Transverse colon (tissue), 4 donors: ENCODE measurements at places on chromosomes 11 and 22.

DNA sequence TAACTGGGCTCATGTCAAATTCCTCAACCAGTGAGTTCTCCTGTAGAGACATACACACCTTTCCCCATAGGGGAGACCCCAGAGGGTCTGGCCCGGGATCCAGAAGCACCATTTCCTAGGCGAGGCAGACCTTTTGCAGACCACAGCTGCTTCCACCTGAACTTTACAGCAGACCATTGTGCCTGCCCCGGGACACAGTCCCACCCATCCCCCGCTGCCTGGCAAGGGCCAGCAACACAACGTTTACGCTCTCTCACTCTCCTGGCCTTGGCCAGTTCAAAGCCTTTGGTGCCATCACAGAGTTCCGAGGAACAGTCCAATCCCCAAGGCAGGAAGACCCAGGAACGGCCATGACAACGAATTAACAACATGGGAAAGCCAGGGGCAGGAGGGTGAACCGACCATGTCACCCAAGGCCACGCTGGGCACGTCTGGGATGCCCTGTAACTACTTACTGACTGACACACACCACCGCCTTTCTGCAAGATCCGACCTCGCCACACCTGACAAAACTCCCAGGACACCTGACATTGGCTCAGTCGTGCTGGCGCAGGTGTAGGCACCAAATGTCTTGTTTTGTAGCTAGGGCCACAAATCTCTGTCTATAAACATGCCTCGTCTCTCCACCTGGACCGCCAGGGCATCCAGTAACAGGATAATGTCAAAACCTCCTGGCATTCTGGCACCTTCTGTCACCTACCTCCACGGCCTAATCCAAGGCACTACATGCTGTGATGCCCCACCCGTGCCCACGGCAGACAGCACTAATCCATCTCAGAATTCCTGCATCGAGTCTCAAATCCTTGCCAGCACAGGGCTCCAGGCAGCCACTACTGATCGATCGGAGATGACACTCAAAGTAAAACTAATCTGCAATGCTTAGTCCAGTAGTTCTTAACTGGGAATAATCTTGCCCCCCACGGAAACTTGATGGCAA, 51.3 kb downstream of the MYH9 start:
- DNase-seq, result no peak

DNA sequence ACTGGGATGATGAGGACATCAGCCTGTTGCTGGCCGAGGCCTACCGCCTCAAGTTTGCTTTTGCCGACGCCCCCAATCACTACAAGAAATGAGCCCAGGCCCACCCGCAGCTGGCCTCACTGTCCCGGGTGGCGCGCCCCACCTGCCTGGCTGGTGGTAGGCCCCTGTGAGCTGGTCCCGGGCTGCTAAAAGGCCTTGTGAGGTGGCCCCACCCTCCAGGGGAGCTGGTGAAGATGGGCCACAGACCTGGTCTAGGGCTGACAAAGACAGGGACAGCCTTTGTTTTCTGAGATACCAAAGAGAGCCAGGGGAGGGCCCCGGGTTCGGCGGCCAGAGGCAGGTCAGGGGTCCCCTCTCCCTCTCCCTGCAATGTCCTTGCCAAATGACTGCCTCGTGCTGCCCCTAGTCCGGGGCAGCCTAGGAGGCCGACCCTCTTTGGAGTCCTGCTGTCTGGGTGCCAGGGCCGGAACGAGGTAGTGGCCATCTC, 411.1 kb downstream of the TBC1D22A start:
- DNase-seq, result peak; percentile 3

DNA sequence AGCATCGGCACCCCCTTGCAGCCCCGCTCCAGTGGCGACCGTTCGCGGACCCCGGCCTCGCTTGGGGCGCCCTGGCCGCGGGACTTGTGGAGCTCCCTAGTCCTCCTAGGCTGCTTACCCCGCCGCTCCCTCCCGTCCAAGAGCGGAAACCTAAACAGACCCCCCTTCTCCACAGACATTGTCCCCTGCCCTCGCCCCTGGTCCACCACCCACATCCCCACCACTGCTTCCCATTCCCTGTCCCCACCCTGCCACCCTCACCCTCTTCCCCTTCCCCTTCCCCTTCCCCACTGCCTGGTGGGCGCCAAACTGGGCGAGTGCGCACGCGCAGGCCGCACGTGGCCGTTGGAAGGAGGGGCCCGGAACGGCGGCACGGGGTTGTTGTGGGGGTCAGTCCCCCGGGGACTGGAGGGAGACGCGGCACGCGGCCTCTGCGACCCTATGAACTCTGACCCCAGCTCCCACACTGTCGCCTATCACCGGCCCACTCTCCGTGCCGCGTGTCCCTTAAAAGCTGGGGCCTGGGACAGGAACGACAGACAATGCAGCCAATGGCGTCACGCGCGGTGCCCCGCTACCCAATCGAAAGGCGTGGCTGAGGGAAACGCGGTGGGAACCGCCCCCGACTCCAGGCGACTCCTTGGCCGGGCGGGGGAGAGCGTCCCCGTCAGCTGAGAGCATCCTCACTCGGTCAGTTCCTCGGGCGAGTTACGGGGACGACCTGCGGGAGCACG, at the start of gene SNX32:
Gene SNX32, plus strand, starts transcription at position 667 of the 734 bp plus-strand sequence. CDS start 103 bp downstream, outside the sequence.
- peak; percentile 97 for DNase-seq

- peak; percentile 27 for DNase-seq
Measured at GRCh38 chr11:45025716-45026492, 75.2 kb upstream of the TP53I11 start.

- DNase-seq, result no peak
Measured at GRCh38 chr22:46288846-46289243, 7.8 kb upstream of the GTSE1 start.

DNA sequence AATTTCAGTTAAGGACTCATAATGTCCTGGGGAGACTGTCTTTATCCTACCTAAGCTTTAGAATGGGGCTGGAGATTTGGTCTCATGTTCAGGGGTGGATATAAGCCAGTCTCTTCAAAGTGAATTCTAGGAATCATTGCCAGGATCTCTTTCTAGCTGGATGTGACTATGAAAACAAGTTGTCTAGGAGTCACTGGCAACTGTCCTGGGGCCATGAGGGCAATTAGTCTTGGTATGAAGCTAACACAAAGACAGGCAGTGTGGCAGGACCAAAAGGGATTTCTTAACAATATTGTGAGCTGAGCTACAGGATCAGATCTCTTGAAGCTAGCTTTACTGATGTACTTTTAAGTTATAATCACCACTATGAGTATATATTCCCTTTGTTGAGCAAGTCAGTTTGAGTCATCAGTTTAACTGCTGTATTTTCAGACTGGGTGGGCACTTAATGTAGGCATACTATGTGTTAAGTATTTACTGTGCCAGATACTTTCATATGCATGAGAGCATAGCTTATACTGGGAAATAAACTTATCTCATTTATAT, 390.0 kb upstream of the CCDC90B start:
- no peak for DNase-seq

- no peak for DNase-seq
Measured at GRCh38 chr11:40514124-40514523, 945.3 kb downstream of the LRRC4C start.

- peak; percentile 60 for DNase-seq
Measured at GRCh38 chr11:65425971-65426838, 3.6 kb downstream of the NEAT1 start.

DNA sequence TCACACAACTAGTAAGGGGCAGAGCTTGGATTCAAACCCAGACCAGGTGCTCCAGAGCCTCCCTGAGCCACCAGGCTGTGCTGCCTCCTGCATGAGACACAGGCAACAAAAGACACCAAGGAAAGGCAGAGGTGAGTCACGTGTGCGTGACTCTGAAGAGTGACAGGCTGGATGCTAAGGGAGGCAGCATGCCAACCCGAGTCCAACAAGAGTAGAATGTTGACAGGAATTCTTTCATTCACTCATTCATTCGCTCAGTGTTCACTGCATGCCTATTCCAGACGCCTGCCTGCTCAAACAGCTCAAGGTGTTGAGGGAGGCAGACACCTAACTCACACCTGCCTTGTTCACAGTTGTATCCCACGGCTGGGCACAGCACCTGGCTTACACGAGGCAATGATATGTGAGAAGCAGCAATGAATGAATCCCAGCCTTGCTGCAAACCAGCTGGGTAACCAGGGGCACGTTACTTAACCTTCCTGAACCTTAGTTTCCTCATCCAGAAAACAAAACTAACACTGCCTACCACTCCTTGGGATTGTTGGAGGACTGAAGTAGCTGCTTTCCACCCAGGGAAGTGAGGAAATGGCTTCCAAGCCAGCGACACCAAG, 73.8 kb upstream of the ARFGAP3 start:
- DNase-seq, result no peak

GRCh38 chr11:72520815-72521214, 86.5 kb upstream of the CLPB start:
- no peak for DNase-seq

DNA sequence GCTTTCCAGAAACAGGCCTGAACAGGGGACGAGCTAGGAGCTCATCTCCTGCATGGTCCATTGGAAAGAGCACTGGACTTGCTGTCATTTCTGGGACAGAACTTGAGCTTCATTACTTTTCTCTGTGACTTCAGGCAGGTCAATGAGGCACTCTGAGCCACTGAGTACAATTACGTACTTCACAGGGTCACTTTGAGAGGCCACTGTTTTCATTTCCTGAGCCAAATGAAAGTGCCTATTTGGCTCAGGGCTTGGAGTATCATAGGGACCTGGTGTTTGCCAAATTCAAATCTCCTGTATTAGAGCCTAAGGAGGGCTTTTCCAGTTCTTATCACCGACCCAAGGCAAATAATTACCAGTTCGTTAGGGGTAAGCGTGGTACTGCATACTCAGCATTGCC, 319.3 kb downstream of the CADM1 start:
- no peak for DNase-seq

DNA sequence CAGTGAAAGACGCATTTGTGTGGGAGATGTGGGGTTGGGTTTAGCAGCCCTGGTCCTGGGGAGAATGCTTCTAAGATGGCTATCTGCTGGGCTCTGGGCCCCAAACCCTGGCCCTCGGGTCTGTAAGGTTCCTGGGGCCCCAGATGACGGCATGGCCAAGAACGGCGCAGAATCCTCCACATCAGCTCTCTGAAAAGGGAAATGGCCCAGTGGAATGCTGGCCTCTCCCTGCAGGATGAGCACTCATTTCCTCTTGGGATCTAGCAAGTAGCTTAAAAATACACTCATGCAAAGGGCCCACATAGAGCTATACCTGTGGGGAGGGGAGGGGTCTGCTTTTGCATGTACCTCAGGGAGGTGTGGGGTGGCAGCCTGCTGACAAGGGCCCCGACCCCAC, 37.5 kb upstream of the LINC01488 start:
- no peak for DNase-seq

- DNase-seq, result no peak
Measured at GRCh38 chr22:32164075-32164860, 5.2 kb upstream of the C22orf42 start.

- DNase-seq, result no peak
Measured at GRCh38 chr11:134474942-134475341, 62.9 kb upstream of the B3GAT1 start.

- no peak for DNase-seq
Measured at GRCh38 chr11:73177380-73177777, 35.3 kb upstream of the FCHSD2 start.

DNA sequence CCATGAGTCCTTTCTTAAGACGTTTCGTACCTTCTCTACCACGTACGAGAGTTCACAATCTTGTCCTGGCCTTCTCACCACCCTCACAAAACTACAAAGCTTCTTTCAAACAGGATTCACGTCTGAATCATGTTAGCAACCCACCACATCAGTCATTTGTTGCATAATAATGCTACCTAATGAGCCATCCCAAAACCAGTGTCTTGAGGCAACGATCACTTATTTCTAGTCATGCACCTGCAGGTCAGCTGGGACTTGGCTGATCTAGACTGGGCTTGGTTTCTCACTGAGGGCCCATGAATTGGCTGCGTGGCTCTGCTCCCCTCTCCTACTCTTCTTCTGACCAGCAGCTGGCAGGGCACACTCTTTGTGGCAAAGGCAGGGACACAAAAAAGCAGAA, 28.3 kb downstream of the LARGE1 start:
- DNase-seq, result no peak

DNA sequence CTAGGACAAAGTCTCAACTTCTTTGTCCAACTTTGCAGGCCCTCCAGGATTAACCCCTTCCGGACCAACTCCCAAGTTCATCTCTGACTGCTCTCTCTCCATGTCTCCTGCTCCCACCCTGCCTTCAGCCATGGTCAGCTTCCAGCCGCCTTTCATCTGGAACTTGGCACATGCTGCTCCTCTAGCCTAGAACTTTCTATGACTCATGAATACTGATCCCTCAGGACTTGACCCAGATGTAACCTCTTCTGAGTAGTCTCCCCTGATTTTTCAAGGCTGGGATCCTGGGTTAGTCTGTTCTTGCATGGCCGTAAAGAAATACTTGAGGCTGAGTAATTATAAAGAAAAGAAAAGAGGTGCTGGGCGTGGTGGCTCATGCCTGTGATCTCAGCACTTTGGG, 5.2 kb upstream of the SLC15A3 start:
- DNase-seq, result no peak

DNA sequence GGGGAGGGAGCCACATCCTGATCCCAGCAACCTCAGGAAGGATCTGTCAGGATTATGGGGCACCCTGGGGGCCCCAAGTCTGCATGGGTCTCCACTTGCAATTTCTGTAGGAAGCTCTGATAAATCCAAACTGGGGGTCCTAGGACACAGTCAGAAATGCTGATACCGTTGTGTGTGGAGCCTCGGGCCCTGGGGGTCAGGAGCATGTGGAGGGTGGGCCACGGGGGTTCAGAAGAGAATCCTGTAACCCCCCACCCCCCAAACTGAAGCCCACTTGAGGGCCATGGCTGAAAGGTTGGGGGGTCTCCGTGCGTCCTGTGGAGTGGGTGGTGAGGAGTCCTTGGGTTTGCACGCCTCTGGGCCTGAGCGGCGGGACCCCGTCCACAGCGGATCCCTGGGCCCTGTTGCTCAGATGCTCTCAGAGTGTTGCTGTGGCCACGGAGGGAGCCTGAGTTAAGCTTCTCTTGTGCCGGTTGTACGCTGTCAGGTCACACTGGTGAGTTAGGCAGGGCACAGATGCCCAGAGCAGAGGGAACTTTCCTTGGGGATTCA, 72.2 kb downstream of the LRP5 start:
- DNase-seq, result no peak

DNA sequence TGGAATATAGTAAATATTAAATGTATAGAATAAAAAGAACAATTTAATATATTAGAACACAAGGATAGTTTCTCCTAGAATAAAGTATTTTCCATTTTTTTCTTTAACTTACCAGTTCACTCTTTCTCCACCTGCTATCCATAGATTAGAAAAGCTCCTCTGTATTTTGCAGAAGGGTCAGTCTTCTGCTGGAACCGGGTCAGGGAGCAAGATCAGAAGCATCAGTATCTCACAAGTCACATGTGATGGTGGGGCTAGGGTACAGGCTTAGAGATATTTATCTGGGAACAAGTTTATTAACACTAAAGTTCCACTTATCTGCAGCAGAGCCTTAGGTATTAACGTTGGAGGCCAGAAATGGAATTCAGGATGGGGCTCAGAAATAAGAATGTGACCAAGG, 17.3 kb upstream of the OR52A1 start:
- no peak for DNase-seq

GRCh38 chr11:9265211-9266131, at the start of gene DENND5A:
DENND5A (minus strand) TSS chr11:9265350; CDS start chr11:9265069, 281 bp downstream.
- peak; percentile 77 for DNase-seq

- DNase-seq, result no peak
Measured at GRCh38 chr11:121561240-121561639, 108.5 kb upstream of the SORL1-AS1 start.

GRCh38 chr11:64789331-64790204, 11.2 kb upstream of the SF1 start:
- no peak for DNase-seq

GRCh38 chr11:110349138-110349996, 53.0 kb upstream of the RDX start:
- no peak for DNase-seq

- no peak for DNase-seq
Measured at GRCh38 chr11:47276923-47277322, 7.0 kb downstream of the MADD start.
